ENCODE measurements at places on chromosomes 11 and 22.

DNA sequence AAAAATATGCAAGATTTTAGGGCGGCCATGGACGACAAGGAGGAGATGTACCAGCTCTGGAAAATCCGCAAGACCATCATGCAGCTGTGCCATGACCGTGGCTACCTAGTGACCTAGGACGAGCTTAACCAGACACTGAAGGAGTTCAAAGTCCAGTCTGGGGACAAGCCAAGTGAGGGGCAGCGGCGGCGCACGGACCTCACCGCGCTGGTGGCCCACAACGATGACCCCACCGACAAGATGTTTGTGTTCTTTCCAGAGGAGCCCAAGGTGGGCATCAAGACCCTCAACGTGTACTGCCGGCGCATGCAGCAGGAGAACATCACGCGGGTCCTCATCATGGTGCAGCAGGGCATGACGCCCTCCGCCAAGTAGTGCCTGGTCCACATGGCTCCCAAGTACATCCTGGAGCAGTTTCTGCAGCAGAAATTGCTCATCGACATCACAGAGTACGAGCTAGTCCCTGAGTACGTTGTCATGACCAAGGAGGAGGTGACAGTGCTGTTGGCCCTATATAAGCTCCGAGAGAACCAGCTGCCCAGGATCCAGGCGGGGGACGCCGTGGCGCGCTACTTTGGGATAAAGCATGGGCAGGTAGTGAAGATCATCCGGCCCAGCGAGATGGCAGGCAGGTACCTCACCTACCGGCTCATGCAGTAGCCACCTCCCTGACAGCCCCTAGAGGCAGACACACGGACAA, 43.5 kb upstream of the ZC3H12C start:
- DNase-seq, result no peak

DNA sequence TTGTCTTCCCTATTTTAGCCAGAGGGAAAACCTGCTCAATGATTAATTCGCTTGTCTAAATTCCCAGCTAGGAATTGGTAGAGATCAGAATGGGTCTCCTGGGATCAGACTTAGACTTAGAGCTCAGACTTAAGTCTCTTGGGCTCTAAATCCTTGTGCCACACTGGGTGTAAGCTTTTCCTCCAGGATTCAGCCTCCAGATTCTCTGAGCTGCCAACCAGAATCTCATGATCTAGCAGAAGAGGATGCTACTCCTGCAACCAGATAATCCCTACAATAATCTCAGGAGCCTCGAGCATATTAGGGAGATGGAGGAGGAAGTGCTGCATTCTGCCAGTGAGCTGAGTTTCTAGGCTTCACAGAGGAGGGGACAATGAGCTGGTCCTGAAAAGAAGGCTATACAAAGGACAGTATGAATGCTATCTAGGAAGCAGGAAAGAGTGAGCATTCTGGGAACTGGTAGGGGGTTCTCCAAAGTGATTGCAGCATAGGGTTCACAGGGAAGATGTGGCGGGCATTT, 211.6 kb upstream of the SESN3 start:
- no peak for DNase-seq

GRCh38 chr11:75639762-75640181, 29.1 kb downstream of the MAP6 start:
- peak; percentile 21 for DNase-seq

DNA sequence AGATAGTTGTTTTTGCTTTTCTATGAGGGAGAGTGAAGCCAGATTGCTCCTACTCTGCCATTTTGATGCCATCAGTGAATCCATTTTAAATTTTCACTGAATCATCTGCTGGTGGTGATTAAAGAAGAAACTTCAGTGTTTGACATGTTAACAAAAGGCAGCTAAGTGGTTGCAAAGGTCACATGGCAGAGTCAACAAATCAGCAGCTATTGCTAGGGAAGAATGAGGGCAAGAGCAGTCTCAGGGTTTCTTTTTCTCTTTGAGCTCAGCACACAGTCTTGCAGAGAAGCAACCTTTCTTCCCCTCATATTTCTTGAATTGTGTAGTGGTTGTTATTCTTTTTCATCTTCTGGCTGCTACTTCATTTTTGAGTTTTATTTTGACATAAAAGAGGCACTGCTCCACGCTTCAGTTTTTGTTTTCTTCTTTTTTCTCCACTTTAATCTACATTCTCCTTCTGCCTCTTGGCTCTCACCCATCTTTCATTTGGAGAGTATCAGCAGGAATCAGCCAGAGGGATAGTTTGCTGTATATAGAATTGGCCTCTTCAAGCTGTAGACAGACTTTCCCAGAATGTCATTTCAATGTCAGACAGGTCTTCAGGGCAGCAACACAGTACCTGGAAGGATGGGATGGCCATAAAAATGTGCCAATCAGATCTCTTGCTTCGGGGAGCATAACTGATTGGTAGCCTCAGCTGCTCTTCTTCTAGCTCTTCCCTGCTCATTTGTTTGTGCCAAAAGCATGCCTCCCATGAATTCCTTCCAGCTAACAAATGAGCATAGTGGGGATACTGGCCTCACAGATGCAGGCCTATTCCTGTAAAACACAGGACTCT, 153.9 kb downstream of the TRPC6 start:
- no peak for DNase-seq

GRCh38 chr22:18000441-18001039, 23.8 kb downstream of the MICAL3 start:
- DNase-seq, result no peak

DNA sequence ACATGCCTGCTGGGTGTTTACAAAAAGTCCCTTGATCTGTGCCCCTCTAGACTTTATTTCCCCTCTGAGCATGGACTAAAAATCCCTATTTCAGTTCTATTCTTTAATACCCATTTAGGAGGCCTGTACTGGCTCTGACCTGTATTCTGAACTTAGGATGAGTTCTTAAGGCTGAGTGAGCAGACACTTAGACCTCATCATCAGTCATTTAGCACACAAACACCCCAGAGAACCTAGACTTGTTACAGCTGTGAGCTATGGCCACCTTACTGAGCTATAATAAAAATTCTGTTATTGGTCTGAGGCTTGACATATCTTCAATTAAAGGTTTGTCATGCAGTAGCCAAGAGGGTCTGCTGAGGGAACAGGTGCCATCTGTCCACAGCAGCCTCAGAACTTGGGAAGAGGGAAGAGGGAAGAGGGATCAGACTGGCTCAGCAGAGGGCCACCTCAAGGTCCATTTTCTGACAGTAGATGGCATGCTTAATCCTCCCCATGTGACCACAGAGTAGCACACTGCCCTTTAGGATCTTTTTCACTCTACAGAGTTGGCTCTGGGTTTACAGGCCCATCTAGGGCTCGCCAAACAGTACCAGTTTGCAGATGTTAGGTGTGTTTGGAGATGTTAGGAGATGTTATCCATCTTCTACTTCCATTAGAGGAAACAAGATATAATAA, 30.2 kb upstream of the RRM1 start:
- no peak for DNase-seq

GRCh38 chr22:37675930-37676735, 697 bp downstream of the LGALS1 start:
- no peak for DNase-seq

Measured in trophoblast cell (in vitro differentiated cells and primary cell).